ENCODE measurements at places on chromosomes 7 and 10. TPM values are rescaled to one million over a fixed set of nuclear protein-coding genes. Genes with fewer than 3 reads are reported as not detected.
A peak's percentile ranks its signal among the peaks of the same experiment; 100 is the strongest.

SLC26A3 gene
- total RNA-seq = 18.1 TPM

KNDC1 gene
- total RNA-seq = 13.4 TPM

ESYT2 gene
- 61.2 TPM for total RNA-seq

DNA sequence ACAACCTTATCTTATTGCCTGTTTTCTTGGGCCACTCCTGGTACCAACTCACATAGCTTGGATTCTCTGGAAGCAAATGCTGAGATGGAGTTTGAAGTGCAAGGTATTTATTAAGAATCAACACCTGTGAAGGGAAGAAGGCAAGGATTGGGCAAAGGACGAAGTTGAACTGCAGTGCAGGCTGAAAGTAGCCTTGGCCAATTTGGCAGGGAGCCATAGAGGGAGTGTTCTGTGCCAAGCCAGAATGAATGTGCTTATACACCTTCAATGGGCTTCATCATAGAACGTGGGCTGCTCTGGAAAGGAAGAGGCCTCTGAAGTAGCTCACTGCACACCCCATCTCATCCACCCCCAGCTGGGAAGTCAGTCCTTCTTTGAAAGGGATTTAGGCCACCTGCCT lies 79.8 kb upstream of the IFRD1 start:
- no peak for DNase-seq

FOXL3 gene
- not detected for total RNA-seq

- DNase-seq = no peak
These were observed 781 bp downstream of the GBX1 start for GRCh38 chr7:151166629-151167196.

DNA sequence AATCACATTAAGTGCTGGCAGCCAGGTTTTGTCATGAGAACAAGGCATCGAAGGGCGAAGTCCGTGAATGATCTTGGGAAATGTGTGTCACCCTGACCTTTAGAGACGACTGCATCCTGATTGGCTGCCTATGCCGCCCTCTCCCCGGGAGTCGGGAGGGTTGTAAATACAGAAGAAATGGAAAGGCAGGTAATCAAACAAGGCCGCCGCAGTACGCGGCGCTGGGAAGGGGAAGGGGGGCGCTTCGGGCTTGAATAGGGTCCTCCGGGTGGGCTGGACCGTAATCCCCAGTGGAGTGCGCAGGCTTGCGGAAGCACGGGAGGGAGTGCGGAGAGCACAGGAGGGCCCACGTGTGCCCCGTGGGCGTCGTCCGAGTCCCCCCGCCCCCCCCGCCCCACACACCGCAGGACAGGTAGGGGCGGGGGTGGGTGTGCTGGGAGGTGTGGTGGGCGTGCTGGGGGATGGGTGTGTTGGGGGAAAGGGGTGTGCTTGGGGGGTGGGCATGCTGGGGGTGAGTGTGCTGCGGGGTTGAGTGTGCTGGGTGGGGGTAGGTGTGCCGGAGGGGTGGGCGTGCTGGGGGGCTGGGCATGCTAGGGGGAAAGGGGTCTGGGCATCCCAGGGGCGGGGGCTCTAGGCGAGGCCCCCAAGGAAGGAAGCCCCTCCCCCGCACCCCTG lies 169.4 kb downstream of the ARHGAP12 start:
- DNase-seq = peak; percentile 82

- no peak for DNase-seq
These were observed 6.9 kb upstream of the GPR85 start for GRCh38 chr7:113093561-113093960.

GRCh38 chr10:839550-840205 lies 91.8 kb downstream of the LARP4B start:
- DNase-seq = no peak

- no peak for DNase-seq
These were observed 14.0 kb downstream of the RALA start for GRCh38 chr7:39637400-39637799.

KEL gene
- 22.4 TPM for total RNA-seq

GRCh38 chr7:20299647-20300312 lies 30.9 kb upstream of the ITGB8 start:
- DNase-seq = no peak

- DNase-seq = no peak
These were observed 22.4 kb downstream of the TLL2 start for GRCh38 chr10:96491303-96491702.

DNA sequence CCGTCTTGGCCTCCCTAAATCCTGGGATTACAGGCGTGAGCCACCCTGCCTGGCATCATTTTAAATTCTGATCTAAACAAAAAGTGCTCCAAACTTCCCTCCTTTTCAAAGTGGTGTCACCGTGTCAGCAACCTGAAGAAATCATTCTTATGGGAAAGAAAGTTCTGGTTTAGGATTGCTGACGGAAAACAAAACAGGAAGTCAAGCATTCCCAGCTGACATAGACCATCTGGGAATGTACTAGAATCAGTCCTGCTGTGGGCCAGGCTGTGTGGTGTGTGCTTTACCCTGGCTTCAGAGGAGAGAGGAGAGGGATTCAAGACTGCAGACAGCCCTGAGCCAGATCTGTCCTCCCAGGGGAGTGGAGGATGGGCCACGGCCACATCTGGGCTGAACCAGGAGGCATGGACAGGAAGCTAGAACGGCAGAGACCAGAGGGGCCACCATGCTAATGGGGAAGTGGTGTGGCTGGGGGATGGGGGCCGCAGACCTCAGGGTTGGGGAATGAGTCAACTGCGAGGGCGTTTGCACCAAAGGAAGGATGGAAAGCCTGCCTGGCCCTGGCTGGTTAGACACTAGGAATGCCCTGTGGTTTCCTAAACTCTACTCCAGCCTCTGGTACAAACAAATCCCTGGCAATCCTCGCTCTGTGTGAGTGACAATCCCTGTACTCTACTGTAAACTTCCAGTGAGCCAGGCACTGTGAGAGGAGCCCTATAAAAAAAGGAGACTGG lies 16.7 kb upstream of the CLIP2 start:
- peak; percentile 75 for DNase-seq

SLC13A4 gene
- not detected for total RNA-seq

ASZ1 gene
- total RNA-seq = not detected

GRCh38 chr7:55537458-55537990 lies 34.8 kb downstream of the VOPP1 start:
- DNase-seq = no peak

DNA sequence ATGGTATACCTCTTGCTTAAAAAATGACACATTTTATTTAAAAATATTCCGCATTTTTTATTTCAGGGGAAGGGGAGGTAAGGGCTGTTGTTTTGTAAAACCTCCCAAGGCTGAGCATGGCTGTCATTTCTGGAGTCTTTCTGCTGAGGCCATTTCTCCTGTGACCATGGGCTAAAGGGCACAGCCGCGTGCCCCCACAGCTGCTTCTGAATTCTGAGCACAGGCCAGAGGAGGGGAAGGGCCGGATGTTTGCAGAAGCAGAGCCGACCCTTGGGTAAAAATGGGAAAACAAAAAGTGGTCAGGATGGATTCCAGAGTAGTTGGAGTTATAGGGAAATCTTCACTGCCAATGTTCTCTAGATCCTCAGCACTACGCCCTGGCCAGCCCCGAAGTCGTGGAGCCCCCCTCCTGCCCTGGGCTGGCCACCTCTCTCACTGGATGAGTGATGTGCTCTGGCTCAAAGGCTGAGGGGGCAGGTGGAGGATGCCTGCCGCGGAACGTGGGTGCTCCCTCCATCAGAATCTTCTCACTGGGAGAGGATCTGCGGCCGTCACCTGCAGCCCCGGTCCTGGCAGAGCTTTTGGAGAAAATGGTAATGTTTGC lies 131.3 kb upstream of the ZEB1 start:
- DNase-seq = no peak

SYPL1 gene
- total RNA-seq = 94.2 TPM

GRCh38 chr7:105336009-105336408 lies 52.7 kb downstream of the SRPK2 start:
- DNase-seq = no peak

C10orf62 gene
- 0.23 TPM for total RNA-seq

SRRM3 gene
- total RNA-seq = 1.5 TPM

GRCh38 chr7:66083677-66084076 lies 8.1 kb downstream of the ASL start:
- no peak for DNase-seq

VAX1 gene
- not detected for total RNA-seq

GCK gene
- 2.5 TPM for total RNA-seq

All from hepatocyte (in vitro differentiated cells).